GM20000 (cell line): ENCODE measurements at places on chromosomes 6 and 20.
A peak's percentile ranks its signal among the peaks of the same experiment; 100 is the strongest.

GRCh38 chr20:21518292-21518991 is 4.6 kb upstream of the NKX2-2 start:
- DNase-seq: peak; percentile 57

GRCh38 chr6:148693882-148694484 is 52.8 kb upstream of the UST start:
- DNase-seq: no peak

DNA sequence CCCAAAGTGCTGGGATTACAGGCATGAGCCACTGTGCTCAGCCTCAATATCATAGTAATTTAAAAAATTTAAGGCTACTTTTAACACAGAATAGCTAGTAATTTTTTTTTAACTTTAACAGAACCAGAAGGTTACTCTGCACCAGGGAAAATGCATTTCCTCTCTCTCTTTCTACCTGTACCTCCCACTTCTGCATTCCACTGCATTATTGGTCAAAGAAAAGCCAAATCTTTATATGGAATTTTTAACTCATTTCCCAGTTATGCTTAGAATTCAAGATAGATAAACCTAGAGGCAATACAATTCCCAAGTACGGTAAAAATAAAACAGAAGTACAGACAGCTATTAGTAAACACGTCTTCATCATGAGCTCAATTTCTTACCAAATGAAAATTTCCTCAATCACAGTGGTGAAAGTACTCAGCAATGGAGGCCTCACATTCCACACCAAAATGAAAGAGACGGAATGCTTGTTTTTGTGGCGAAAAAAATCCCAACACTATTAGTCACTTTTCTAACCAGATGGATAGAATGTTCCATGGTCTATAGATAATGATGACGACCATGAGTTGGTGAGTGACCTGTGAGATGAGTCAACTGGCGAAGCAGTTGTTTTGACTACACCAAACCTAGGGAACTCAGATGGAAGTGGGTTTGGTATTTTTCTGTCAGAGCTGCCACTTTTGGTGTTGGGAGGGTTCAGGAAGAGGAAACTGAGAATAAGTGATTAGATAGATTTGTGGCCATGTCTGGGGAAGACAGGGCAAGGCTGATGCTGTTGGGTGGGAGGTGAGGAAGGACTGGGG is 104.7 kb upstream of the SGK1 start:
- DNase-seq: no peak

GRCh38 chr20:17327185-17328148 is 100.6 kb downstream of the PCSK2 start:
- DNase-seq: no peak

DNA sequence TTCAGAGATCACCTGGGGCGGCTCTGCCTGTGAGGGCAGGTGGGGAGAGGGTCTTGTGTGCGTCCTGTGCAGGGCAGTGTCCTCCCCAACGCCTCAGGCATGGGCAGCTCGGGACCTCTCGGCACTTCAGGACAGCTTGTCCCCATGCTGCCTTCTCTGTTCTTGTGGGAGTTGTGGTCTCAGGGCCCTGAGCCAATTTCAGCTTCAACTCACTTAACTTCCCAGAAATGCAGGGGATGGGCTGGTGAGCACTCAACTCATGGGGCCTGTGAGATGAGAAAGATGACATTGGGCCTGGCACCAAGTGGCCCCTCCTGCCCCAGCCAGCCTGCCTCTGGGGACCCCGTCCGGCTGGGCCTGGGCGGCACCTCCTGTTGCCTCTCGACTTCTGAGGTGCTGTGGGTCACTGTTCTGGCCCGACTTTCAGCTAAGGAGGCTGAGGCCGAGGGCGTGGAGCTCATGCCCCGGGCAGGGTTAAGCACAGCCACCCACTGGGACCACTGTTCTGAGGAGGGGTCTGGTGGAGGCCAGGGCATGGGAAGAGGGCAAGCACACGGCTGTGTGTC is 6.7 kb downstream of the RGS19 start:
- DNase-seq: no peak

GRCh38 chr20:22617160-22617559 is 32.8 kb upstream of the FOXA2 start:
- DNase-seq: no peak

DNA sequence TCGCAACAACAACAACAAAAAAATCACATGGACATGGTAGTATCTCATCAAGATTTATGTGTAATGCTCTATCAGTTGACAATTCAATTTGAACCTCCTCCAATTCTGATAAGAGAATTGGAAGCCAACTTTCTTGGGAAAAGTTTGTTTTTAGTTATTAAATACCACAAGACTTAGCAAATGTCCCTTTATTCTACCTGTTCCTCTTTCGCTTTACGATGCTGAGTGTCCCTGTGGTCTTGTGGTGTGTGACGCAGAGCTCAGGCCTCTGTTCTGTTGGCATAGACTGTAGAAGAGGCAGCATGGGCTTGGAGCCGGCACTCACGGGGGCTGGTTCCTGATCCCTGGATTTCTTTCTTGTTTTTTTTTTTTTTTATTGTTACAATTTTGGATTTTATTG is 76.7 kb downstream of the PSMB1 start:
- no peak for DNase-seq

DNA sequence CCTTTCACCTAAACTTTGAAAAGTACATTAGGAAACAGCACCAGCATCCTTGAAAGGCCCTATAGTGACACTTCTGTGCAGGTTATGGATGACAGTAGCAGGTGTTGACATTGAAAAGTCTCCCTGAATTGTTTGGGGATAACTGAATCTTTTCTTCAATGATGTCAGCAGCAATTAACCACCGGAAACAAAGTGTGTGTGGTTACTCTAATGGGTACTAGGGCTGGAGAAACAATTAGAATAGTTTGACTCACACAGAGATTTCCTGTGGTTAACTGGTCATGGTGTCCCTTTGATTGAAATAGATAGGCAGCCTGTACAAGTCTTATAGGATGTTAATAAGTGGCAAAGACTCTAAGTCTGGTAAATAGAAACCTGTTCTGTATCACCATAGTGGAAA is 189.1 kb downstream of the TBX18 start:
- peak; percentile 10 for DNase-seq

- no peak for DNase-seq
Measured at GRCh38 chr6:36510365-36510764, 36.9 kb downstream of the STK38 start.

GRCh38 chr6:87436435-87436834 is 28.7 kb downstream of the CFAP206 start:
- DNase-seq: peak; percentile 60

DNA sequence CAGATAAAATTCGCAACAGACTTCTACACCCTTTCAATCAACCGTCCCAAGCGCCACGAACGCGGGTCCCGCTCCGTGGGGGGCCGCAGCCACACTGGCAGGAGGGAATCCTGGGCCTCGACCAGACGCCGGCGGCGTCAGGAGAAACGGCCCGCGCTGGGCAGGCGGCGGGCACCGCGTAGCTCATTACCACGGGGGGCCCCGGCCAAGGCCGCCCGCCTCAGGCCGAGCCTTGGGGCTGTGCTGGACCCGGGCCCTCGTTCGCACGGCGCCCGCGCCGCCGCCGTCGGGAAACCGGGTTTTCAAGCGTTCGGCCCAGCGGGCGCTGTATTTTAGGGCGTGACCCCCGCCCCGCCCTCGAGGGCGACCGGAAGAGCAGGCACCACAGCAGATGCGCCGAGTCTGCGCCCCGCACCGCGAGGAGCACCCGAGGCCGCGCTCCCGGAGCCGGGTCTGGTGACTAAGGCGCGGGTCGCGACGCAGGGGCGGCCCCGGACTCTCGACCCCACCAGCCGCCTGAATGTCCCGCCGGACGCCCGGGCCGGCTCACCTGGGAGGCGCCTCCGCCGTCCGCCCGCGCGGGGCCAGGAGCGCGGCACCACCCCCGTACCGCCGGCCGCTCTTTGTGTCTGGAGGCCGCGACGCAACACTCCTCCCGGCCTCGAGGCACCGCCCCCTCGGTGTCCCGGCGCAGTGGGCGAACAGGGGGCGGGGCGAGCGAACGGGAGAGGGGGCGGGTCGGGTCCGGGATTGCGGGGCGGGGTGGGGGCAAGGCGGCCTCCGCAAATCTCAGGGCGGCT is at the start of gene NINL:
Gene NINL (minus strand): TSS at position 627 of the 800 bp plus-strand sequence. CDS start 58,944 bp downstream, outside the sequence.
- DNase-seq: peak; percentile 67

- no peak for DNase-seq
Measured at GRCh38 chr6:51182827-51183226, 364.2 kb downstream of the TFAP2B start.

DNA sequence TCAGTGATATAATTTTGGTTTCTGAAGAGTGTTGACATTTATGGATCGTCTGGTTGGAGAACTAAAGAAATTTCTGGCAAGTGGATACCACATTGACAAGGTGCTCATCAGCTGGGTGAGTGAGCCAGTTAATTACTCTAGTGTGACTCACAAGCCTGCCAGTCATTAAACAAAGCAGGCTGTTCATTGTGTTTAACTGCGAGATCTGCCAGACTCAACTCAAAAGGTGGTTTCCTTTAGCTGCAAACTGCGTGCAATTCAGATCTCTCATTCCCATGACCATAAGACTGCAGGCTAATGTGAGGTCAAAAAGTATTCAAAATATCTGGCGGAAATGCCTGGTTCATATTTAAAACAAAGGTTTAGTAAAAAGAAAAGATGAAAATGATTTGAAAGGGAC is 32.5 kb upstream of the IYD start:
- DNase-seq: peak; percentile 12

DNA sequence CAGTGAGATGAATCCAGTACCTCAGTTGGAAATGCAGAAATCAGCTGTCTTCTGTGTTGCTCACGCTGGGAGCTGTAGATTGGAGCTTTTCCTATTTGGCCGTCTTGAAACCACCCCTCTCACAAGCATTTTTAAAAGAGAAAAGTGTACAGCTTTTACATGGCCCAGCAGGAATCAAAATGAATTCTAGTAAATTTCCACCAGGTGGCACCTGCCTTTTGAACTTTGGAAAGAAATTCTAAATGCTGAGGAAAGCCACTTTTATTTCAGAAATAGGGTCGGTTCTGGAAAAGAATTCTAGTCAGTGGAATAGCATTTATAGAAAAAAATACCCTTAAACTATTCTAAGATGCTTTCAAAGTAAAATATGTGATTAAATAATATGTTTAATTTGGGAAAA is 647.8 kb downstream of the CD109 start:
- no peak for DNase-seq
